ENCODE measurements at places on chromosomes 2 and 18.

- DNase-seq = no peak
These were observed 88.5 kb downstream of the TWIST2 start for GRCh38 chr2:238936162-238937052.

GRCh38 chr2:144798034-144798433 is 278.1 kb upstream of the ZEB2 start:
- no peak for DNase-seq

DNA sequence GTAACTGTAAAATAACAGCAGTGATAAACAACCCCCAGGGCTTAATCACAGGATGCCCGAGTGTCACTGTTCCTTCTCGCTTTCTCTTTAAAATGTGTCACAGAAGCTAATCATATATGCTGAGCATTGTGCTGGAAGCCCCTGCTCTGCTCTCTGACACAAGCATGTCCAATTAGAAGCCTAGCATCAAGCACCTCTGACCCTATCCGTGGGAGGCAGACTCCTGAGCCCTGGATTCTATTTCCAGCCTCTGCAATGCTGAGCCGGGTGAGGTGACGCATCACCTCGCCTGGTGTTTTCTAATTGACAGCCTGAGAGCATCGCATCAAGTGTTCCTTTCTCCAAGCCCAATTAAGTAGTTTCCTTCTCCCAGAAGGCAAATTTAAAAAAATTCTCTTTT is 19.7 kb upstream of the SCG2 start:
- no peak for DNase-seq

DNA sequence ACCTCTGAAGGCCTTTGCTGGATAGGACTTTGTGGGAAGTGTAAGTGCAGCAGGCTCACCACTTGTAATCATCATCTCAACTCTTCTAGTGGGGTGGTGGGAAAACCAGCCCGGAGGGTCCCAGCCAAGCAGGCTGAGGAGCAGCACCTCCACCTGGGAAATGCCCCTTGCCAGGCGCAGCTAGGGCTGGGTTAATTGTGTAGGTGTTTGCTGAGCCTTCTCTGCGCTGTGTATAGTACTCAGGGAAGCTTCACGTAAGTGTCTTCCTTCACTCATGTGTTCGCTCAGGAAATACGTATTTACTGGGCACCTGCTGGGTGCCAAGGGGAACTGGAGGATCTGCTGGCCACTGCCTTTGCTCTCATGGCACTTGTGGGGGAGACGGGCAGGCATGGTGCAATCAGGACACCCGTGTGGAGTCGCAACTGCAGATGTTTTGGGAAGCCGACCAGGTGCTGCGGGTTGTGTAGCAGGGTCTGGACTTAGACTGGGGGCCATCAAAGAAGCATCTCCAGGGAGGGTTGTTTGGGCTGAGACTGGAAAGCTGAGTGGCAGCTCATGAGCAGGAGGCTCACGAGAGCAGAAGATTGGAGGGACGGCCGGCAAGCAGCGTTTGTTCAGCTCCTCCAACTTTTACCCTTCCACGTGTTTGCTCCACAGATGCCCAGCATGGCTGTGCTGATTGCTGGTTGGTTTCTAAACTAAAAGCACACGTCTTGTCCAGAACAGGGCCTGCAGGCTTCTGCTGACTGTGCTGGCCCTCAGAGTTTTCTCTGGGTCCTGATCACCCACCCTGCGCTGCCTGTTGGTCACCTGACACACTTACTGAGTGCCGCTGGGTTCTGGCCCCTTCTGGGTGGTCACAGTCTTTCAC is 164.6 kb downstream of the LDLRAD4 start:
- DNase-seq = no peak

- no peak for DNase-seq
These were observed 69.9 kb downstream of the RTTN start for GRCh38 chr18:70135604-70136003.

DNA sequence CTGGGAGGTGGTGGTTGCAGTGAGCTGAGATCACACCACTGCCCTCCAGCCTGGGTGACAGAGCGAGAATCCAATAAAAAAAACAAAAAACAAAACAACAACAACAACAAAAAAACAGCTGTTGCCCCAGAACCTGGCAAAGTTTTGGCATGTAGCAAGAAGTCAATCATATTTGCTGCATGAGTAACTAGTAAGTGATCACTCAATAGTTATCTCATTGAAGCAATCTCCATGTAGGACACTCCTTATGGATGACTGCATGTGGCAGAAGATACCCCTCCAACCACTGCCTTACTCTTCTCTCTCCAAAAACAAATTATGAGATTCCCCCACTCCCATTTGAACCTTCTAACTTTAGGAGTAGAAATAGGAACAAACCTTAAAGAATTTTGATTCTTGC is 113.7 kb downstream of the TTC27 start:
- DNase-seq = no peak

DNA sequence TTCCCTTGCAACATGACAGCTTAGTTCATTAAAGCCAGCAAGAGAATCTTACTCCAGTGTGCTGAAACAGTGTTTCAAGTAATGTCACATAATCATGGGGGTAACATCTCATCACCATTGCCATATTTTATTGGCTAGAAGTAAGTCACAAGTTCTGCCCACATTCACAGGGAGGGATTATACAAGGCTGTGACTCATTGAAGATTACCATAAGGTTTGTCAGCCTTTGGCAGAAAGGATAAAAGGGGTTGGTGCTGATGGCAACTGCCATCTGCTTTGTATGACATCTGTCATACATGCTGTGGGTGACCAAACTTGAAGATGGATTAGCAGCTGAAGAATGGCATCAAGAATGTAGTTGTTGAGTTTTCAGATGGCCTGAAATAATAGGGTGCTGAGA is 61.2 kb downstream of the KCNE4 start:
- DNase-seq = no peak

- DNase-seq = no peak
These were observed 267.9 kb downstream of the LPIN1 start for GRCh38 chr2:12014088-12014960.

GRCh38 chr2:240638512-240639160 is 13.4 kb downstream of the GPR35 start:
- DNase-seq = no peak

DNA sequence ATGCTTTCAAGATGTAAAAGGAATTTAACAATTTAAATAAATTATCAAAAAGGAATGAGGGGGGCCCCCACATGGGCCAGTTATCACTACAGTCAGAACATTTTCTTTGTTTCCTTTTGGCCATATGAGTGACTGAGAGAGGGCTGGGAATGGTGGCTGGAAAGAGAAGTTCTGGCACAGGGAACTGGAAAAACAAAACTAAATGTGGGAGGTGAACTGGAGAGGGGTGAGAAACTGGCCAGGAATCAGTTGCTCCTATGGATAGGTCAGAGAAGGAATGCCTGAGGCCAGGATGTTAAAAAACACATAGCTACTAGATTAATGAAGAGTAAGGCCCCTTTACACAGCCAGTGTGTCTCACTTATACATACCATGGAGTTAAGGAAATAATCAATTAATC is 121.0 kb downstream of the RBMS1 start:
- no peak for DNase-seq

DNA sequence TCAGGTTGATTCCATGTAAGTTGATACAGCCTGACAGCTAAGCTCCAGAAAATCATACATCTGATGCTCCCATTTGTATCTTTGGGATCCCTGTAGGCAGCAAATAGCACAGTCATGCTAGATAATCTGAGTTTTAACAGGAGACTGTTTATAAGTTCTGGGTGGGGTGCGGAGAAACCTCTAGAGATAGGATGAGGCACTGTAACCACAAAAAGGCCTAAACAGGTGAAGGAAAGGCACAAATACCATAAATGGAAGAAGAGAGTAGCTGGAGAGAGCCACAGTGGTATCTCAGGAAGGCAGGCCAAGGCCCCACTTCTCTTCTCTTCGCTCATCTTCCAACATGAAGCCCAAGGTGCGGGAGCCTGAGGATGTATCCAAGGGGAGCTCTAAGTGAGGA is 18.1 kb upstream of the B4GALT6 start:
- DNase-seq = no peak

GRCh38 chr2:137659616-137660015 is 304.7 kb upstream of the HNMT start:
- no peak for DNase-seq

GRCh38 chr2:188766471-188766856 is 207.7 kb upstream of the COL3A1 start:
- no peak for DNase-seq

DNA sequence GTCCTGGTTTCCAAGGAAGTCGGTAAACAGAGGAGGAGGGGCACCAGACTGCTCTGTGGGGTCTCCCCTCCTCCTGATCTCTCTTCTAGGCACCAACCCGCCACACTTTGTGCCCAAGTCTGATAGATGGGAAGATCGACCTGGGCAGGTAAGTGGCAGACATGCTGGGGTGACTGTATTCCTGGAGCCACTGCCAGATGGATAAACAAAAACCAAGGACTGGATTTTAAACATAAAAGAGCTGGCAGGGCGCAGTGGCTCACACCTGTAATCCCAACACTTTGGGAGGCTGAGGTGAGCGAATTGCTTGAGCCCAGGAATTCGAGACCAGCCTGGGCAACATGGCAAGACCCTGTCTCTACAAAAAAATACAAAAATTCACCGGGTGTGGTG is 181.2 kb downstream of the ANAPC1 start:
- no peak for DNase-seq

GRCh38 chr2:165796819-165797530 is 2.9 kb upstream of the GALNT3 start:
- no peak for DNase-seq

- DNase-seq = no peak
These were observed 220.4 kb upstream of the PKDCC start for GRCh38 chr2:41827354-41827971.

GRCh38 chr2:165472922-165473321 is 3.4 kb downstream of the CSRNP3 start:
- no peak for DNase-seq

- no peak for DNase-seq
These were observed 820.5 kb upstream of the POU3F3 start for GRCh38 chr2:104033399-104033798.

DNA sequence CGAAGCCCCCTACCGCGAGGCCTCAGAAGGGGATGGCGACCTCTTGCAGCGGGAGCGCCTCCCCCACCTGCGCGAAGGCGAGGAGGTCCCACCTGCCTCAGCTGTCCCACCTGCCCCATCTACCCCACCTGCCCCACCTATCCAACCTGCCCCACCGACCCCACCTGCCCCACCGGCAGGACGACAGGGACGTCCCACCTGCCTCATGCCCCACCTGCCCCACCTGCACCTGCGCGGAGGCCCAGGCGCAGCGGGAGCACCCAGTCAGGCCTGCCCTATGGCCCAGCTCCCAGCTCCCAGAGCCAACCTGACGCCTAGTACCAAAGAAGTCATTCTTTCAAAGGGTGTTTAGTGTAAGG is 489.1 kb upstream of the SMIM21 start:
- DNase-seq = no peak

DNA sequence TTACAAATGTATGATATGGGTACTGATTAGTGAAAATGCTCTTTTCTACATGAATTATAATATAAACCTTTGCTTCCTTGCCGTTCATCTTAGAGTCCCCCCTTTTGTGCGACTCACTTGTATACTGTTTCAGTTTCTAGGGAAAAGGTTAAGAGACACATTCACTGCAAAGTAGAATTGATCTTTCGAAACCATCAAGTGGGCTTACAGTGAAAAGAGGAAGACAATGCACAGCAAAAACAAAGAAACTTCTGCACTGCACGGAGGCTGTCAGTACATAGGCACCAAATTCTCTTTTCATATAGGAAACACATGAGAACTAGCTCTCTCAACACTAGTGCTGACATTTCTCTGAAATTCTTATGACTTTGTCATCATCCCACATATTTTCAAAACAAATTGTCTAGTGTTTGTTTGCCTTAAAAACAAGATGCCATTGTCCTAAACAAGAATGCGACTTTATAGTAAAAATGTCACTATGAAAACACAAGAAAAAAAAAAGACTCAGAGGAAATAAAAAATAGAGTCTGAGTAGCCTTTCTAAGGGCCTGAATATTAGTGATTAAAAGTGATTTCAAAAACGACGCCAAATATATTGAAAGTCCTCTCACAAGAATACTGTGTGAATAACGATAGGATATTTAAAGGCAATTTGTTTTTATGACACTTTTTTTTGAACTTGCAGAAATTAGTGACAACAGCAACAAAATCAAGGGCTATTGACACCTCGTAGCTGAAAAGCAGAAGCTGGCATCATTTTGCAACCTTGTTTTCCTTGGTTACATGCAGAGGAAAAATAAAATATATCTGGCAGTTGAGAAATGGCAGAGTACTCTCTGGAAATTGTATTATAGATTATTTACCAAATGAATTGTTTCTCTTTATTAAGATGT is 827.0 kb downstream of the BCL11A start:
- DNase-seq = no peak

DNA sequence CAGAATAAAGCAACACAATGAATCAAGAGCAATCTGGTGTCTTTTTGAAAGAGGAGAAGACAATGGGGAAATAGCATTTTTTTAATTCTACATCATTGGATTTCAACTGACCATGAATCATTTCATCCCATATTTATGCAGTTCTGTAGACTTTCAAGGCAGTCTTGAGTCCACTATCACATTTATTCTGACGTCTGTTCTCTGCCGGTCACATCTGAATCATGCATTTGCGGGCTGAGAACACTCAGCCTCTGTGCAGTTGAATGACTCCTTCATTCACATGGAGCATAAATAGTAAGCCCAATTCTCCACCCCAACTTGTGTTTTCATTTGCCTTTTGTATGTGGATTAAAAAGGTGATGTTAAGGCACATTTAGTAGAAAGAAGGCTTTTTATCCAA is 128.2 kb downstream of the AKAIN1 start:
- no peak for DNase-seq

- no peak for DNase-seq
These were observed 160.0 kb downstream of the TCF4 start for GRCh38 chr18:55427951-55428350.

GRCh38 chr2:191451116-191451515 is 205.9 kb downstream of the MYO1B start:
- no peak for DNase-seq

DNA sequence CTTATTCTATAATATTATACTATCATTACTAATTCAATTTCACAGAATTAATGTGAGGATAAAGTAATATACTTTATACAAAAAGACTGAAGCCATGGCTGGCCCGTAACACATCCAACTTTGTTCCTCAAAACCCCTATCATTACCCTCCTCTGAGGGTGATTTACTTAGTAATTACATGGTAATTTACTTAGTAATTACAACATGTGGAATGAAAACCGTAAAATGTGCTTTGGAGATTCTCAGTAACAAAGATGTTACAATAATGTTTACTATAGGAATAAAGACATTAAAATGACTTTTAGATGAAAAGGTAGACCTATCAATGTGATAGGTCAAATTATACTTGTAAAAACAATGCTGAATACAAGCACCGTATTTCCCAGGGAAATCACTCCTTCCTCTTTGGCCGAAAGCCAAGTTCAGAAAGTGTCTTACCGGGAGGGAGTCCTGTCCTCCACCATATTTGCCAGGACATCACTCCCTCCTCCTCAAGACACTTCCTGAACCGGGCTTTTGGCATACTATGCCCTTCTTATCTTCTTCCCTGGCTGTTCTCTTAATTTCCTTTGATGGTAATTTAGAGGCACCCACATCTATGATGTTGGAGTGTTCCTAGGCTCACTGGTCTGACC is 1047.8 kb downstream of the SOCS6 start:
- no peak for DNase-seq

GRCh38 chr2:100568989-100569388 is 6.2 kb downstream of the PDCL3 start:
- DNase-seq = no peak

GRCh38 chr2:195407783-195408182 is 249.2 kb upstream of the SLC39A10 start:
- no peak for DNase-seq

- DNase-seq = no peak
These were observed 34.4 kb upstream of the SH3BP4 start for GRCh38 chr2:234917211-234917975.

GRCh38 chr2:37847792-37848191 is 77.3 kb upstream of the RMDN2 start:
- no peak for DNase-seq

All from NCI-H1436 treated with DMSO at 0.1 percent for 48 hours (cell line).